Activated naive CD4-positive, alpha-beta T cell treated with anti-CD3 and anti-CD28 coated beads, Interleukin-2, amount 10 ng/mL, durations not matched to agents 7 days and 5 days (primary cell): ENCODE measurements at places on chromosomes 2 and 18.

- no peak for DNase-seq
Measured at GRCh38 chr18:58639751-58640427, 11.0 kb upstream of the ALPK2 start.

DNA sequence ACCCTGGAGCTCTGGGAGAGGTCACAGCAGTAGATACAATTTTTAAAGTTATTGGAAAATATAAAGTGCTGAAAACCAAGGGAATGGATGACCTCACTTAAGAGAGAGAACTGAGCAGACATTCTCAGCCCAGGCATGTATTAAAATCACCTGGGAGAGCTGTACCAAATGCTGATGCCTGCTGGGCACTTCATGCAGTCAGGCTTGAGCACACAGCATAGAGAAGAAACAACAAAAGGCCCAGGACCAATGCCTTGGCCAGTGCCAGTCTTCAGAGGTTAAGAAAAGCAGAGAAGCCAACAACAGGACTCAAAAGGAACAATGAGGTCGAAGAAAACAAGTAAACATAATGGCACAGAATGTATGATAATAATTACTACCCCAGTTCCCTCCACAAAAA, 211.8 kb downstream of the L3MBTL4 start:
- no peak for DNase-seq

GRCh38 chr2:165593081-165593480, 123.6 kb downstream of the CSRNP3 start:
- DNase-seq = no peak

DNA sequence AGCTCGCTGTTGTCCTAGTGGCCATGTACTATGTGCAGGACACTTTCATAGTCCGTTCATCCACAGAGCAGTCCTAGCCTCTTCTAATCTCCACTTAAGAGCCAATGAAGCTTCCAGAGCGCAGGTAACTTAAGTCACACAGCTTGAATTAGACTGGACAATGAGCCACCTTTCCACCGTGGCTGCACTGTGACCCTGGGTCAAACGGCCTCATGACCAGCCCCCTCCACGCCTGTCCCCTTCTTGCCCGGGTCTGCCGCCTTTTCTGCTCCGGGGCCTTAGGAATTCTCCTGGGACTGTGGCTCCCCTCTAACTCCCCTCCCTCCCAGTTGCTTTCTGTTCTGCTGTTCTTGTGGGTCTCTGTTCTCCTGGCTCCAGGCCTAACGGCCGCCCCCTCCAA, 8.4 kb upstream of the PRKCE start:
- DNase-seq = no peak

DNA sequence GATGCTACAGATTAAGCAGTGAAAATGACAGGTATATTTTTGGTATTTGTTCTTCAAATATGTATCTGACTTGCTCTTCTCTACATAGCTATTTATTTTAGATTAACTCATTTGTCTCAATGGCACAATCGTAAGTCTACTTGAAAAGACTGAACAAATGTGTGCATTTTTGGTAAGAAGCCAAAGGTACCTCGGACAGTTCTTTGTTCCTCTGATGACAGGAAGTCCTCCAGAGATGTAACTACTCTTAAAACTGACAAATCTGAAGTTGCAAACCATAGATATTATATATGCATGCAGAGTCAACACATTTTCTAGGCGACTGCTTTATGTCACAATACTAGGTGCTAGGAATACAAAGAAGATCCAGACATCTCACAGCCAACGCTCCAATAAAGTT, 36.7 kb downstream of the NDUFAF7 start:
- no peak for DNase-seq

DNA sequence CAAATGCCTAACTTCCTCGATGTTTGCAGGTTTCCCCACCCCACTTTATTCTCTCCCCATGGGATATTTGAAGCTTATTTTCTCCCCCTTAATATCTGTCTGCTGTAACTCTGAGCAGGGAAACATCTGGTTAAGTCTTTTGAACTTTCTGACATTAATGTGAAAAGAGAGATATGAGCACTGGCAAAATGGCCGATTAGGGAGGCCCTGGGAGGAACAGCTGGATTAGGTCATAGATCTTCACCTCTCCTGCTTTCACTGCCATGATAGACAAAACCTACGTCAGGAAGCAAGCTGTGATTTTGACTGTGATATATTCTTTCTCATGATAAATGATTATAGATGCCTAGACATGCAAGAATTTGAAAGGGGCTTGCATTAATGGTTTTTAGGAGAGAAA, 43.6 kb downstream of the LYPD6B start:
- no peak for DNase-seq

GRCh38 chr2:217939629-217940245, 63.1 kb downstream of the TNS1 start:
- no peak for DNase-seq

- DNase-seq = no peak
Measured at GRCh38 chr2:197254776-197255530, 55.6 kb downstream of the ANKRD44 start.

- no peak for DNase-seq
Measured at GRCh38 chr2:74142340-74142739, 5.4 kb downstream of the BOLA3 start.

- no peak for DNase-seq
Measured at GRCh38 chr2:173962583-173963110, 2.5 kb downstream of the SP3 start.

DNA sequence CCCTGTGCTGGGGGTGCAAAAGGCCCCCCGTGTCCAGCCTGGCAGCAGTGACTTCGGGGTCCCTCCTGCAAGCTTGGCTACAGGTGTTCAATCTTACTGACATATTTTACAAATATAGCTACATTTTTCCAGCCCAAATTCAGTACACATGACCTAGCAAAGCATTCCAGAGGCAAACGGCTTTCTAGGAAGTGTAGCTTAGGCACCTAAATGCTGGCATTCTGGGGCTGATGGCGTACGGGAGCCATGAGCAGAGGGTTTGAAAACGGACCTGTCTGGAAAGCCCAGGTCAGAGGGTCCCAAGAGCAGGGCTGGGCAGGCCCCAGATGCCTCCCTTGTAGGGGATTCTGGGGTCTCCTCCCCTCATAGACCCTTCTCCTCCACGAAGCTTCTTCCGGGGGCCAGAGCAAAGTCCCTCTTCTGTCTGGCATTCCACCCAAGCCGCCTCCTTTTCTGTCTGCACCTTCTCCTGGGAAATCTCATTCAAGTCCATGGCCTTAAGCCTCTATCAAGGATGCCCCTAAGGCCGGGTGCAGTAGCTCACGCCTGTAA, 63.3 kb upstream of the ASAP2 start:
- no peak for DNase-seq

DNA sequence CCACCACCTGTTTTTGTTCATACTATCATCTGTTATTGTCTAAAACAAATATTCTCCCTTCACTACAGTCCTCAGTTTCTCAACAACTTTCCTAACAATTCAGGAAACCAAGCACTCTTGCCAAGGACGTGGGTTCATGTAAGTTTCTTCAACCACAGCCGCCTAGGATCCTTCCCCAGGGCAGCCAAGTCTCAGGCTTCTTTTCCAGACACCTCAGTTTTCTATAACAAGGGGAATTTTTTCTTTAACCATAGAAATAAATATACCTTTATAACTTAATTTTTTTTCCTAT, 39.4 kb upstream of the AGPS start:
- DNase-seq = no peak

GRCh38 chr2:60516383-60516811, 37.1 kb downstream of the BCL11A start:
- DNase-seq = no peak

DNA sequence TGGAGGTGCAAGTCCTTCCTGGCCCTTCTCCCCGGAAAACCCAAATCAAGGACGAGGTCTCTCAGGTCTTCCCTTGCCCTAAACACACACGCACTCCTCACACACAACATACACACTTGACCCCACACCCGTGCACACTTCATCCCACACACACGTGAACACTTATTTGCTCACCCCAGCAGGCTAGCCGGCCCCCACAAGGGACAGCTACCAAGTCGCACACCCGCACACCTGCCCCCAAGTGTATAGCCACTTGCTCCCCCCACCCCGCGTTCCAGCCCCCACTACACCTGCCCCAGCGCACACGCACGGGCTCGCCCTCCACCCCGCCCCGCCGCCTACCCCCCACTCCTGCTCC, 359 bp downstream of the TGFBRAP1 start:
- no peak for DNase-seq

GRCh38 chr18:13808294-13809042, 15.5 kb upstream of the MC5R start:
- no peak for DNase-seq

- no peak for DNase-seq
Measured at GRCh38 chr2:179669196-179669595, 192.2 kb downstream of the ZNF385B start.

DNA sequence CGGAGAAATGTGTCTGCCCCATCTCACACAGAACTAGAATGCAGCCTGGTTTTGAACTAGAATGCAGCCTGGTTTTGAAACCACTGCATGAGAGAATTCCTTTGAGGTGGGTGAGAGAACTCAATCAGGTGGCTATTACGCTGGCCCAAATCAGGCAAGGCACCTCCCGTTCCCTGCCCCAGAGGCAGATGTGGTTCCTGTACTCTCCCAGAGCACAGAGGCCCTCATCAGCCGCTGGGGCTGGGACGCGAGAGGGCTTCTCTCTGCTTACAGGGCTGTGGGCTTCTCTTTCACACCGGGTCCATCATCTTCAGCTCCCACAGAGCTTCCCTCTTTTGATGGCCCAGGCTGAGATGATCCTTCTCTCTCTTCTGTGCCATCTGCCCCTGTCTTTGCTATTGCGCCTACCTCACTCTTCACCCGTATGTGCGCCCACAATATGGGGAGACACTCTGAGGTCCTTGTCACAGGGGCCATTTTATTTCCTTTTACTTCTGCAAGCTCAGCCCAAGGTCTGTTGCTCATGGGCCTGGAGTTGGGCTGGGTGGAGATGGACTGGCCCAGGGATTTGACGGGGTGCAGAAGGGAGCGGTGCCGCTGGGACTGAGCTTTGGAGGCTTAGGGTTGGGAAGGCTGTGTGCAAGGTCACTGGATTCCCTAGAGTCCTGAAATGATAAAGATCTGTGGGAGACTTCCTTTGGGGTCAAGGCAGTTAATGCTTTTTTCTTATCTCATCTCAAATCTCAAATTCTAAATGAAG, 84.4 kb upstream of the HS6ST1 start:
- DNase-seq = no peak

- DNase-seq = no peak
Measured at GRCh38 chr2:206555721-206556120, 86.6 kb upstream of the FAM237A start.

DNA sequence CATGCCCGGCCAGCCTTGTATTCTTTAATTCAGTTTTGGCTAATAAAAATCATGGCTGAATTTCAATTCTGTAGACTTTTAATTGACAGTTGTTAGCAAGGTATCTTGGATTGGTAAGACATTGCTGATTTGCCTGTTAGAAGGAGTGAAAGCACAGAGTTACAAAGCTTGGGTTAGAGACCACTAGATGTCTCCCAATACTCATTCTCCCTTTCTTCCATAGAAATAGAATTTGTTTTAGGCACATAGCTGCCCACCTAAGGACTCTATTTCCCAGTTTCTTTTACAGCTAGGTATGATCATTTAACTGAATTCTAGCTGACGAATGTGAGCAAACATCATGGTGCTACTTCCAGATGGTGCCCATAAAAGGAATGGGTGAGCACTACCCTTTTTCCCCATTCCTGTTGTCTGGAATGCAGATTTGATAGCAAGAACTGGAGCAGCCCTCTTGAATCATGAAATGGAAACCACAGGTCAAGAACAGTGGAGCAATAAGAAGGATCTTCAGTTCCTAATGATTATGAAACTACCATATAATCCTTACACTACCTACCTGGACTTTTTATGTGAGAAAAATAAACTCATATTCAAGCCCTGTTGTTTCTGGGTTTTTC, 17.5 kb downstream of the PECR start:
- DNase-seq = no peak

DNA sequence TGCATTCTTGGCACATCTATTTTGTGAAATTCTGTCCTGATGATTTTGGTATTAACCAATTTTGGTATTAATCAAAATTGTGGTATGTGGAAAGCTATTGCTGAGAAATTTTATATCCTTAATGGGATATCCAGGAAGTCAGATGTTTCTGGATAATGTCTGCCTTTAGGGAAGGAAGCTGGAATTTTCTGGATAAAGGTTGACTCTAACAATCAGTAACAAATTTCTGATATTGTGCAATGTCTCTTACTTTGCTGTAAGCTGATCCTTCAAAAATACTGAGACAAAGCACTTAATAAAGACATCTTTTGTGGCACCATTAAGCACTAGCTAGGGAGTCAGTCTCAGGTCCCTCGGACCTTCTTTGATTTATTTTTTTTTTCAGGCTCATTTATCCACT, 100.8 kb upstream of the UGP2 start:
- no peak for DNase-seq

GRCh38 chr18:35110554-35111485, 69.6 kb downstream of the MAPRE2 start:
- DNase-seq = no peak

DNA sequence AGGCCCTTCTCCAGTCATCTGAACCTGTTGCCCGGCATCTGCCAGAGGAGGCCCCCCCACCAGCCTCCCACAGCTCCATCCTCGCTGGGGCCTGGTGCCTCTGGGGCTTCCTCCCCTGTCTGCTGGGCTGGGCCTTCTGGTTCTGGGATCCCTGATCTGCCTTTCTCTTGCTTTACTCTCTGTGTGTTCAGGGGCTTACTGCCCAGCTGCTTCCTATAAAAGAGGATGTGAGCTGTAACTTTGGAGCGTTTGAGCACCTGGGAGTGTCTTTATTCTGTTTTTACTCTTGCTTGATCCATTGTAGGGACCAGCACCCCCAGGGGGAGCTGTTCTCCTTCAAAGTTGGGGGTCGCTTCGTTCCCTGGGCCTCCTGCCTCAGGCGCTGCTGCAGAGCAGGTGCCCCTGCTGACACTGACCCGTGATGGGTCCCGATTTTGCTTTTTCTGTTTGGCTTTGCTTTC, 23.1 kb upstream of the FAHD2A start:
- peak; percentile 20 for DNase-seq

DNA sequence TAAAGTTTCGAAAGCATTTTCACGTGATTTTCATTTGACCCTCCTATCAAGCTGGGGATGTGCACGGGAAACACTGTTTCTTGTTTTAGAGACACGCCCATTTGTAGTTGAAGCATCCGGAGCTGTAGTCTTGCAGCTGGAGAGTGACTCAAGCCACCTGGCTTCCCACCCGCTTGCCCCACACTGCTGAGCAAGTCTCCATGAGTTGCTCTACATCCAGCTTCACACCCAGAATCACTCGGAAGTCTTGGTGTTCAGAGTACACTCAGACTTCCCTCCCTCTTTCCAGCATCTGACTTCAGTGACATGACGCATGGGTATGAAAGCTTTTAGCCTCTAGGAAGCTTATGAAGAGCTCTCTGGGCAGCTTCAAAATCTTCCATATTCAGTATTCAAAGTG, 262.4 kb downstream of the NBAS start:
- DNase-seq = no peak

DNA sequence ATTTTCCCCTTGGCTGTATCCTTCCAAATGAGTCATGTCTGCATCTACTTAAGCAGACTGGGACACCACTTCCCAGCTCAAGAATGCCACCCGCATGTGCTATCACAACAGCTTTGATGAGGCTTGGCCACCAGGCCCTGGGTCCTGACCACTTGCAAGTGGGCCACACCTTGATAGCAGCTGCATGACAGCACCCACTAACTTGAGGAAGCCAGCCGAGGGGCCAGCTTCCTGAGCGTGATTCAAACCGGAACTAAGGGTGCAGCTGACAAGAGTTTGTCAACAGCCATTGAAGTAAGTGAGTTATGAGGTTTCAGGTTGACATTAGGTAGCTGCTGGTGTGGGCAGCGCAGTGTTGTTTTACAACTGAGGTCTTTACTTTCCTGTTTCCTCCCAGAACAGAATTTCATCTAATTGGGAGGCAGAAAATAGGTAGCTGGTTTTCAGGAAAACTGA, 54.4 kb downstream of the EPHA4 start:
- peak; percentile 88 for DNase-seq
